ENCODE measurements at places on chromosomes 4 and X.
A peak's percentile ranks its signal among the peaks of the same experiment; 100 is the strongest.

GRCh38 chrX:38402118-38402517 lies 49.7 kb downstream of the OTC start:
- no peak for DNase-seq

DNA sequence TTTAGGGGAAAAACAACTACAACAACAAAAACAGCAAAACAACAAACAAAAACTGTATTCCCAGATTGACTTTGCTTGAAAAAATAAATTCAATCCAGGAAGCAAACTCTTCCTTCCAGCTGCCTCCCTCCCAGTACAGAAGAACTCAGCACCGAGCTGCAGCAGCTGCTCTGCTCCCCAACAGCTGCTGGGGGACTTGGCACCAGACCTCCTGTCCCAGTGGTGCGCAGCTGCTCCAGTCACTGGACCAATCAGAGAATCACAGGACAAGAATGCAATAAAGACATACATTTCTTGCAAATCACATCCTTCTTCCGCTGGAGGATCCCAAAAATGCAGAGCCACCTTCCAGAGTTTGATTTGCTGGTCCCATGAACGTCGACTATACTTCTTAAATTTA lies 11.8 kb upstream of the FAM53A start:
- DNase-seq: no peak

DNA sequence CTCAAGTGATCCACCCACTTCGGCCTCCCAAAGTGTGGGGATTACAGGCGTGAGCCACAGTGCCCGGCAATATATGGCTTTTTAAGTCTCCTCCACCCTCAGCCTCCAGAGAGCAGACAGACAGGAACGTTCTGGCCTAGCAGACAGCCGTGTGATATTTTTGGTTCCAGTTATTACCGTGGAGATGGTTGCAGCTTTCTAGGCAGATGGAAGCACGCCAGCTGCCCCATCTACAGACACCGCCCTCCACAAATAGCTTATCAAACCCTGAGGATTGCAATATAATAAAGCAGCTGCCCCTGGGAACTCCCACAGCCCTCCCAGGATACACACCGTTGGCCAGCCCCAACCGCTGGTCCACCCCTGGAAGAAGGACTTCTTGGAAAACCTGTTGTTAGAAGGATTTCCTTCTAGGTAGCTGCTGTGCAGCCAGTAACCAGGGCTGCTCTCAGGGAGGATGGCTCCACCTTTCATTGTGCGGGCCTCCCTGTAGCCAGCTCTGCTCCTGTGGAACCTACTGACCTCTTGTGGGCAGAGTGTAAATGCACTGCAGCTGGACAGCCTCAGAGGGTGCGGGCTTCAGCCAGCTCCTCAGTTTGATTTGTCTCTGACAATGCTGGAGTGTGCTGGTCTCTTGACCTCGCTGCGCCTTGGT lies 44.0 kb downstream of the SLC25A5 start:
- DNase-seq: no peak

DNA sequence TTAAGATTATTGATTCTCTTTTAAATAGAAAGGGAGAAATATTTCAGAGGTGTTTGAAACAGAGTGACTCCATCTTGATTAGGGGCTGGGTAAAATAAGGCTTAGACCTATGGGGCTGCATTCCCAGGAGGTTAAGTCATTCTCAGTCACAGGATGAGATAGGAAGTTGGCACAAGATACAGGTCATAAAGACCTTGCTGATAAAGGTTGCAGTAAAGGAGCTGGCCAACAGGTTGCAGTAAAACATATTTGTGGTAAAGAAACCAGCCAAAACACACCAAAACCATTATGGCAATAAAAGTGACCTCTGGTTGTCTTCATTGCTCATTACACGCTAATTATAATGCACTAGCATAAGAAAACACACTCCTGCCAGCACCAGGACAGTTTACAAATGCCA lies 165.0 kb downstream of the SPIN4 start:
- no peak for DNase-seq

DNA sequence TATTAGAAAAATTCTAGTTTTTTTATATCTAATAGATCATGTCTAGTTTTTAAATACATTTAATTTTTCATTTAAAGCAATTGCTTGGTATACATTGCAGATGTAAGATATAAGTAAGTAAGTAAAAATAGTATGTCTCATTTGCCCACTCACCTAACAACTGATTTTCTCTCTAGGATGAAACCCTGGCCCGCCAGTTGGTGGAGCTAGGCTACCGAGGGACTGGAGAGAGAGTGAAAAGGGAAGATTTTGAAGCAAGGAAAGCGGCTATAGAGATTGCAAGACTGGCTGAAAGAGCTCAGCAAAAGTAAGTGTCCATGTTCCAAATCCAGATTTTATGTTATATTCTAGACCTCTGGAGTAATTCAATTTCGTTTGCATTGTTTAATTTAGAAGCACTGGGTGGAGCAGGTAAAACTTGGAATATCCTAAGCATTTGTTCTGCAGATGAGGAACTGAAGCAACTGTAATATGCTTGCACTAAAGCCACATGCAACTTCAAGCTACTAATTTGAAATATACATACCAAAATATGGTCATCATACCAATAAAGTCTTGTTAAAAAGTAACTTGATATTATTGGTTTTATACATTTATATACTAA lies 27.1 kb downstream of the CFAP299 start:
- DNase-seq: peak; percentile 1

GRCh38 chrX:78075787-78076389 lies 28.2 kb upstream of the PGK1 start:
- no peak for DNase-seq

- DNase-seq: no peak
Measured at GRCh38 chr4:77629885-77630284, 24.3 kb downstream of the CXCL13 start.

GRCh38 chr4:15410750-15411149 lies 17.1 kb upstream of the C1QTNF7 start:
- DNase-seq: no peak
